ENCODE measurements at places on chromosomes 7 and 10. TPM values are rescaled to one million over a fixed set of nuclear protein-coding genes. Genes with fewer than 3 reads are reported as not detected.

TMEM236 gene
- 0.43 TPM for total RNA-seq

AKR1C3 gene
- total RNA-seq = 30.3 TPM

SORCS1 gene
- total RNA-seq = 1.7 TPM

ZNF425 gene
- 0.38 TPM for total RNA-seq

DNA sequence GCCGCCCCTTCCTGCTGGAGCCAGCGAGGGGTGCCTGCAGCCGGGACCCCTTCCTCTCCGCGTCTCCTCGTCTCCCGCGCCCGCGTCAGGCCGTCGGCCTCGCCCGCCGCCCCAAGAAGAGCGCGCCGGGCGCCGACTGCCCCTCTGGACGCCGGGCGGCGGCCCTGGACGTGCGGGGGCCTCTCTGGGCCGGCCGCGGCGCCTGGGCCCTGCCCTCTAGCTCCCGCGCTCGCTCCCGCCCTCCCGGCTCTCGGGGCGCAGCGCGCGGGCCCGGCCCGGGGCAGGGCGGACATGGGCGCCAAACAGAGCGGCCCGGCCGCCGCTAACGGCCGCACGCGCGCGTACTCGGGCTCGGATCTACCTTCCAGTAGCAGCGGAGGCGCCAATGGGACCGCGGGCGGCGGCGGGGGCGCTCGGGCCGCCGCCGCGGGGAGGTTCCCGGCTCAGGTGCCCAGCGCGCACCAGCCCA, 704 bp downstream of the ZNRF2 start:
- DNase-seq = peak; percentile 65

GRCh38 chr10:93074597-93075368, 1.1 kb downstream of the CYP26A1 start:
- no peak for DNase-seq

DNA sequence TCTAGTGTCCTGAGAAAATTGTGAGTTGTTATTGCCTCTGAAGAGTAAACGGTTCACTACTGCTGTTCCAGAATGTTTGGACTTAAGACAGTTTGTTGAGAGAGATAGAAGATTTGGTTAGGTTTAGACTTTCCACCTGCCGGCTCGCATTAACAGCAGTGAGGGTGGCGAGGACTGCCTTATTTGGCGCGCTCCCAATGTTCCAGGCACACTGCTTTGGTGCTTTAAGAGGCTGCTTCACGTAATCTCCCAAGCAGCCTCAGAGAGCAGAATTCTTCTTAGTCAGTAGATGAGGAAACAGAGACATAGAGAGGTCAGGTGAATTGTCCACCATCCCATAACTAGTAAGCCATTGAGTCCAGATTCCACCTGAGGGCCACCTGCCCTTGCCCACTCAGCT, 41.1 kb downstream of the GLRX3 start:
- DNase-seq = no peak

DNA sequence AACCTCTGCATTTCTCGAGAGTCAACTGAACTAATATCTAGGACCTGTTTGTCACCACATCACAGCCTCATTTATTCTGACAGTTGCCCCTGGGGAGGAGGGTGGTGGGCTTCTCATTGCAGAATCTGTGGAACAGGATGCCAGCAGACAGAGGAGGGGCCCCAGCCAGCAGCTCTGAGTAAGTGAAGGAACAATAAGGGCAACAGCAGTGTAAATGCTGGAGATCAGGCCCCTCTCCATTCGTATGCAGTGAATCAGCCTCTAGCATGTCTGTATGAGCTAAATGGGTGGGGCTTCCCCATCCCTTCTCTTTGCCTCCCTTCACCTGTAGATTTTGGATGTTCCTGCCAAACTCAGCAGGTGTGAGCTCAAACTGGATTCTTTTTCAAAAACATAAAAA, 7.7 kb upstream of the CPVL start:
- no peak for DNase-seq

- DNase-seq = no peak
Measured at GRCh38 chr7:66356277-66356721, 151.2 kb downstream of the TPST1 start.

GRCh38 chr10:85111271-85111670, 782.9 kb downstream of the CCSER2 start:
- no peak for DNase-seq

GRCh38 chr7:114791771-114792170, 130.1 kb upstream of the MDFIC start:
- DNase-seq = no peak

- DNase-seq = no peak
Measured at GRCh38 chr7:27875061-27875460, 135.1 kb downstream of the TAX1BP1 start.

DNA sequence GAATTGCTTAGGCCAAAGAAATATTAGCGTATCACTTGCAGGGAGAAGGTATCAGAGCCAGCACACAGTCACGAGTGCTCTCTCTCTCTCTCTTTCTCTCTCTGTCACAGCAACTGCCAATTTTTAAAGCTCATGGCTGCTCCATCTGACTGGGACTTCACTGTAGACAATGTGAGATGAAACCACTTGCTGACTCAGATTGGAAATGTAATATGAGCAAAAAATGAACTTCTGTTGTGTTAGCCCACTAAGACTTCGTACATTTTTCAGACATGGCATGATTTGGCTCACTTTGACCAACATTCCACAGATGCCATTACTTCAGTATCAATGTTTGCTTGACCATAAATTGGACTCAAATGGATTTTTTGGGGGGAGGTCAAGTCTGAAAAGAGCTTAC, 68.1 kb downstream of the DGKB start:
- DNase-seq = no peak

DNA sequence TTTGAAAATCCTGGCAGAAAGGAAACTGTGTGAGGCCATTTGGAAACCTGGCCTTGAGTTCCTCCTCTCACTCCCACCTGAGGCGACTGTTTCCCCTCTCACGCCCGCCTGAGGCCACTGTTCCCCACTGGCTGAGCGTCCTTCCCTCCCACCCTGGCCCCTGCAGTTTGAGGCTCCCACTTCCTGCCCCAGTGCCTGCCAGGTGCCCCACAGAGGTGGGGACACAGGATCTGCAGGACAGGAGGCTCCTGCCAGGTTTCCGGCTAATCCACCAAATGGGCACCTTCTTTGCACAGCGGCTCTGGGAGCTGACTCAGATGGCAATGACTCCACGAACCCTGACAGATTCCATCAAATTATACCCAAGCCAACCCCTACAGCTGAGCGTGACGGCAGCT, 24.3 kb upstream of the LARP4B start:
- DNase-seq = no peak

- no peak for DNase-seq
Measured at GRCh38 chr7:79096361-79096805, 357.1 kb downstream of the MAGI2 start.

DNA sequence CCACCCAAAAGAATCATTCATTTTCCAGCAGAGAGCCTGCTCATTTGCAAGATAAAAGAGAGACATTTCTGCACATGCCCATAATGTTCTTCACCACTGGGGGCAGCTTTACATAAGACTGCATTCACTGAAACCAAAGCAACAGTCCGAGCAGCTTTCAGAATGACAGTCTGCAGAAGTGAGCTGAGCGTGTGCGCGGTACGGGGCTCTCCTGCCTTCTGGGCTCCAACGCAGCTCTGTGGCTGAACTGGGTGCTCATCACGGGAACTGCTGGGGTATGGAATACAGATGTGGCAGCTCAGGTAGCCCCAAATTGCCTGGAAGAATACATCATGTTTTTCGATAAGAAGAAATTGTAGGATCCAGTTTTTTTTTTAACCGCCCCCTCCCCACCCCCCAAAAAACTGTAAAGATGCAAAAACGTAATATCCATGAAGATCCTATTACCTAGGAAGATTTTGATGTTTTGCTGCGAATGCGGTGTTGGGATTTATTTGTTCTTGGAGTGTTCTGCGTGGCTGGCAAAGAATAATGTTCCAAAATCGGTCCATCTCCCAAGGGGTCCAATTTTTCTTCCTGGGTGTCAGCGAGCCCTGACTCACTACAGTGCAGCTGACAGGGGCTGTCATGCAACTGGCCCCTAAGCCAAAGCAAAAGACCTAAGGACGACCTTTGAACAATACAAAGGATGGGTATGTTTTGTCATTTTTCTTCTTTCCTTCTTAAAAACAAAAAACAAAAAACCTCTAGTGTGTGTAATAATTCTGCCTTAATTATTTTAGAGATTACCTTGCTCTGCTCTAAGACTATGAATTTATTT, at the start of gene LRRTM3:
TSS of gene LRRTM3 (plus strand) at position 141 of the 820 bp plus-strand sequence.
- DNase-seq = peak; percentile 30

Measured in Right ventricle myocardium superior (tissue), 1 donor.